ENCODE measurements at places on chromosomes 12 and 14. TPM values are rescaled to one million over a fixed set of nuclear protein-coding genes. Genes with fewer than 3 reads are reported as not detected.

DNA sequence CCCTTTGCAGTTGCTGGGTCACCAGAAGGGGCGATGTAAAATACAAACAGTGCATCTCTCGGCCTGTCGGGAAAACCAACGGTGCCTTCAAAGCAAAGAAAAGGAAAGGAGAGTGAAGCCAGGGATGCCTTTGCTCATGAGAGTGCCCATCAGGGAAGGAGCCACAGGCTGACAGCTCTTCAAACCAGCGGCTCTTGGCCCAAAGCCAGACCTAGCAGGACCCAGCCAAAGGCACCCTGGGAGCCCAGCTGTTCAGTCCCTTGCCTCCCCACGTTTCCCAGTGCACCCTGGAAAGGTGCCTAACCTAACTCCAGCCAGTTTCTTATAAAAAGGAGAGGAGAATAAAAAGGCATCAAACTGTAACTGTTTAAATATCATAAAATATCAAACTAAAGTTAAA, 29.2 kb downstream of the PRMT8 start:
- DNase-seq: no peak

DNA sequence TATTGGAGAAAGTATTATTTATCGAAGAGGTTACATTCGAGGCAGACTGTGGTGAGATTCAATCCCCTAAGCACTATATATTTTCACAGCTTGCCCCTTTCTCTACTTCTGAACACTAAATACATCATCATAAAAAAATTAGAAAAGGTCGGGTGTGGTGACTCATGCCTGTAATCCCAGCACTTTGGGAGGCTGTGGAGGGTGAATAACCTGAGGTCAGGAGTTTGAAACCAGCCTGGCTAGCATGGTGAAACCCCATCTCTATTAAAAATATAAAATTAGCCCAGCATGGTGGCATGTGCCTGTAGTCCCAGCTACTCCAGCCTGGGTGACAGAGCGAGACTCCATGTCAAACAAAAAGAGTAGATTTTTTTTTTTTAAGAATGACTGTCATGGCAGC, 70.6 kb upstream of the MYF6 start:
- no peak for DNase-seq

- no peak for DNase-seq
Observed at GRCh38 chr12:76980196-76980595, 85.2 kb downstream of the E2F7 start.

DNA sequence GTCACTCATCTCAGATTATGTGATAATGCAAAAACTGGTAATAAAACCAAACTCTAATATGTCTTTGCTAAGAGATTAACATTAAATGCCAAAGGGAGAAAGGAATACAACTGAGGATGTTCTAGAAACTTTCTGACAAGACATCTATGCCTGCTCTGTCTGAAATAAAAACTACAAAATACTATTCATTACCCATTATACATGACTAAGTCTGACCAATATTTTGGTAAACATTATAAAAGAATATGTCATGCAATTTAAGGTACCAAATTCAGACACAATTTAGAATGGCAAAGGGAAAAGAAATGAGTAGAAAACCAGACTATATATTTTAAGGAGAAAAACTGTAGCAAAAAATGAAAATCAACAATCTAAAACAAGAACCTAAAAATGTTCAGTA, 39.5 kb downstream of the UBR7 start:
- no peak for DNase-seq

Gene PRR4
- 2.5 TPM for total RNA-seq

Gene ZFYVE26
- 23.1 TPM for total RNA-seq

Gene MED13L
- total RNA-seq: 133 TPM

Gene PIK3C2G
- 0.10 TPM for total RNA-seq
